HFFc6 (cell line): ENCODE measurements at places on chromosomes 16 and 17.

- no peak for DNase-seq
Observed at GRCh38 chr17:35468475-35468874, 19.9 kb upstream of the SLFN13 start.

GRCh38 chr16:3797473-3797872 is 80.1 kb upstream of the TRAP1 start:
- DNase-seq: no peak

GRCh38 chr16:50172195-50172922 is 19.3 kb downstream of the TENT4B start:
- no peak for DNase-seq

DNA sequence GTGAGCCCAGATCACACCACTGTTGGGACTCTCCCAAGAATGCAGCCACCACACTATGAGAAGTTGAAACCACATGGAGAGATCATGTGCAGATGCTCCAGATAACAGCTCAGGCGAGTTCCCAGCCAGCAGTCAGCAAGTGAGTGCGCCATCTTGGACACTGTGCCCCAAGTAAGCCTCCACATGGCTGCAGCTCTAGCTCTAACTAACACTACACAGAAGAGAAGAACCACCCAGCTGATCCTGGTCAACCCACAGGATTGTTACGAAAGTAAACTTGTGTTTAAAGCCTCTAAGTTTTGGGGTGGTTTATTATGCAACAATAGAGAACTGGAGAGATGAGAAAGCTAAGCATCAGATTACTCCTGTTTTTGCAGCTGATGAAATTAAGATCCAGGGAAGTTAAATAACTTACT is 25.8 kb downstream of the SLC38A7 start:
- DNase-seq: peak; percentile 6

- no peak for DNase-seq
Observed at GRCh38 chr16:88467541-88467944, 14.5 kb downstream of the ZFPM1 start.

- DNase-seq: no peak
Observed at GRCh38 chr16:80366023-80366422, 174.8 kb upstream of the DYNLRB2 start.

DNA sequence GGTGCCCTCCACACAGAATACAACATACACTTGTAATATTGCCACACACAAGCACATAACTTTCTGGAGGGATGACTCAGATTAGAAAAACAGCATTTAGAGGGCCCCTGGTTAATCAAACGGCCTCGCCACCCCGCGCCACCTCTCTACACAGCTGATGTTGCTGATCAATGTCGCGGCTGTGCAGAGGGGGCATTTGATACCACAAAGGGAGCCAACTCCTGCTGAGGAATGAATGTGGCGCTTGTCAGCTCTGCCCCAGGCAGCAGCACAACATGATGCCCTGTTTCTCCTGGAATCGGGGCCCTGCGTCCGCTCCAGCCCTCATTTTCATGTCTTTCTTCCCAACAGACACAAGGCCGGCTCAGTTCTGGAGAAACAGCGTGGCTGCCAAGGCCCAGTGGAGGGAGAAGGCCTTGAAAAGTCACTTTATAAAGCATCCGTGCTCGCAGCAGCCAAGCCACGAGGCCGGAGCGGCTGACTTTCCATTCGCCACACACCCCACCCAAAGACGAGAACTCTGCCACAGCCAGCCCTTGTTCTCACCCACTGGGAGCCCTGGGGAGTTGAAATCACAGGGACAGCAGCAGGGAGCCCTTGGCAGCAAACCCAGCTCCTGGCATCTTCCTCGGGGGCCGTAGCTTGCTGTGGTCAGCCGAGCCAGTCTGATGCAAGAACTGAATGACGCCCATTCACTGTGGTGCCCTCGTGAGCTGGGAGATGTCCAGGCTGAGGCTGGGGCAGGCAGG is 65.6 kb downstream of the XYLT1 start:
- peak; percentile 76 for DNase-seq

GRCh38 chr17:15091825-15092224 is 173.3 kb downstream of the PMP22 start:
- DNase-seq: no peak

DNA sequence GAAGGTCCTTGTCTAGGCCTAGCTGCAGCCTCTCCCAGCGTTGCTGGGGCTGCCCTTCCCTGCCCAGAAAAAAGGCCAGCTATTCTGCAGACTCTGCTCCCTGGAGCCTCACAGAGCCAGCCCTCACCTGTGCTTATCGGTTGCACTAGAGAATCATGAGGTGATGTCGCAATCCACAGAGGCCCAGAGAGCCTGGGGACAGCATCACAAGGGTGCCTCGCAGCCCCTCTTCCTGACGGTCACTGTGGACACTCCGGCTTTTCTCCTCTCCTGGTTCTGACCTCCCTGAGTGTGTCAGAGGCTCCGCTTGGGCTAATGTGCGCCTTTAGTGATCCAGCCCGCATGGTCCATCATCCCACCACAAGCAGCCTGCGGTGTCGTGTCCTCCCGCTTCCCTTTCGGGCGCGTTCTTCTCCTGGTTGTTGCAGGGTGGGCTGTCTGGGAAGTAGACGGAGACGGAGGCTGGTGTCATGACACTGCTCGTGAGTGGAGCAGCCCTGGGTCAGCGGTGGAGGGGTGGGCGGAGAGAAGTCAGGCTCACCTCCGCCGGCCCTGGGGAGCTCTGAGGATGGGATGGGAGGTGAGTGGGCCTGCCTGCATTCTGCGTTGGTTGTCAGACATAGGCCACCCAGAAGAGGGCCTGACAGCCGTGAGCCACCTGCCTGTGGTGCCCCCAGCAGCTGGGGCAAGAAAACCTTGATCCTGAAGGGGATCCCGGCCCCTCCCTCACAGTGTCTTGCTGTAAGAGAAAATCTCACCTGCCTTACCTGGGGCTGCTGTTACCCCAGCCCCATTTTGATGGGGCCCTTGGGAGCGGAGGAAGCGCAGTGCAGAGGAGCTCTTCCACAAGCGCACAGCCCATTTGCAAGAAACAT is 165.9 kb upstream of the CHMP6 start:
- DNase-seq: no peak

DNA sequence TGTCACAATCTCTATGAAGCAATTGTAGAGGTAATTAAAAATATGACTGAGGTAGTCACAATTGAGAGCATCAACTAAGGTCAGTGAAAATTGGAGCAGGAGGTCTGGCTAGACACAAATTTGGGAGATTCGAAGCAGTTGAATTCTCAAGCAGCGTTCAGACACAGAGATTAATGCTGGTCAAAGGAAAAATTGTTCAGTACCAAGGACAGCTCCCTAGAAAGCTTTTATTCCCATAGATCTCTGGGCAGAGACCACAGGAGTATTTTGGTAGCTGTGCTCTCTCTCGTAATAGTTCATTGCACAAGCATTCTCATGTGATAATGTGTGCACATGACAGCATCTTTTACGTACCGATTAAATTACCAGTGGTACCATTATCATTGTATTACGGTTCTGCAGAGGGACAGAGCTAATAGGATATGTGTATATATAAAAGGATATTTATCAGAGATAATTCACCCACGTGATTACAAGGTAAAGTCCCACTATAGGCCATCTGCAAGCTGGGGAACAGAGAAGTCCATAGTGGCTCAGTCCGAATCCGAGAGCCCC is 387.5 kb upstream of the HSBP1 start:
- peak; percentile 3 for DNase-seq

GRCh38 chr17:65147955-65148354 is 10.8 kb downstream of the RGS9 start:
- no peak for DNase-seq

- no peak for DNase-seq
Observed at GRCh38 chr16:86921289-86921688, 342.9 kb downstream of the FOXL1 start.

DNA sequence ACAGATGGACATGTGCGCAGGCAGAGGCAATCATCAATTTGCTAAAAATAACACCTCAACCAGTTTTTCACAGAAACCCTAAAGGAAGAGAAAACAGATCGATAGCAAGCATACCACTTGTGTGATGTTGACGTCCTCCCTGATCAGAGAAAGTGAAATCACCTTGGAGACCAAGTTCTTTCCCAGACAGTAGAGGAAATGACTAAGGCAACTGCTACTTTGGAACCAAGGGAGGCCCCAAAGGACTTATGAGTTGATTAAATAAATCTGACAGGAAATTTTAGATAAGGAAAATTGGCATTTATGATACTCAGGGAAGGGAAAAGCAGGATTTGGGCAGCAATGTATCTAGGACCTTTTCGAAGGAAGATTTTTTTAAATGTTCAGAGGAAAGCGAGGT is 267.1 kb upstream of the ASIC2 start:
- no peak for DNase-seq

DNA sequence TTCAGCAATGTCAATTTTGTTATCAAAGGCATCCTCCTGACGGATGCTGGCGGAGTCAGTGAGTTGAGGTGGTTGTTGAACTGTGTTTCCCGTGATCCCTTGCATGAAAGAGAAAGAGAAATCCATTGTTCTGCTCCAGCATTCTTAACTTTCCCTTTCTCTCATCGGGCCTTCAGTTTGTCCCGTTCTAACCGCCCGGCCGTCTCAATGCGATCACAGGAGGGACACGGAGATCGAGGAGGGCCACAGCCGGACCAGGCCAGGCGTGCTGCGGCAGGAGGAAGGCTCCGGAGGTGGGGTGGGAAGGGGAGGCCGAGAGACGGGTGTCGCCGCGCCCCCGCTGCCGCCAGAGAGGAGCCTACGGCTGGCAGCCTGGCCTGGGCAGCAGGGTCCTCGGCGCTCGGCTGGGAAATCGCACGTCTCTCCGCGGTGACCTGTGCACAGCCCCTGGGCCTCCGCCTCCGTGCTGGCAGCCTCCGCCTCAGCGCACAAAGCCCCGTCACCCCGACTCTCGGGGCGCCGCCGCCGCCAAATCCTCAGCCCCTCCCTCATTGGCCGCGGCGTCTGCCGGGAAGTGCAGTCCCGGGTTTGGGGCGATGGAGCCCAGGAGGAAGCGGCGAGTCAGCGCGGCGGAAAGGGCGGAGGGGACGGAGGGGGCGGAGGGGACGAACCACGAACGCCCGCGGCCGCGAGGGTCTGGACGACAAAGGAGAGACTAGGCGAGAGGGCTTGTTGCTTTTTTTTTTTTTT is 38.1 kb downstream of the SOST start:
- DNase-seq: peak; percentile 15

DNA sequence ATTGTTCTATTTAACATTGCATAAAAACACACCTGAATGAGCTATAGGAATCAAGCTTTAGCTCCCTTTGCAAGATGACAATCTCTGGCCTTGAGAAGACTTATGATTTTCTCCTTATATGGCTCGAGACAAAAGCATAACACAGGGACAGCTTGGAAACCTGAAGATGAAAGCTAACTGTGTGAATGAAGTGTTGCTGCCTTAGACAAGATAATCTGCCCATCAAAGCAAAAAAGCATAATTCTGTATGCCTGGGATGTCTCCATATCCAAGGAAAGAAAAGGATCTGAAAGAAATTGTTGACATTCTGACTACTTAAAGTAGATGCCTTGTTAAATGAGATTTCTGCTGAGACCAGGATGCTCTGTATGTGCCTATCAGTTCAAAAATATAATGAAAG is 526.7 kb upstream of the TOM1L1 start:
- no peak for DNase-seq

DNA sequence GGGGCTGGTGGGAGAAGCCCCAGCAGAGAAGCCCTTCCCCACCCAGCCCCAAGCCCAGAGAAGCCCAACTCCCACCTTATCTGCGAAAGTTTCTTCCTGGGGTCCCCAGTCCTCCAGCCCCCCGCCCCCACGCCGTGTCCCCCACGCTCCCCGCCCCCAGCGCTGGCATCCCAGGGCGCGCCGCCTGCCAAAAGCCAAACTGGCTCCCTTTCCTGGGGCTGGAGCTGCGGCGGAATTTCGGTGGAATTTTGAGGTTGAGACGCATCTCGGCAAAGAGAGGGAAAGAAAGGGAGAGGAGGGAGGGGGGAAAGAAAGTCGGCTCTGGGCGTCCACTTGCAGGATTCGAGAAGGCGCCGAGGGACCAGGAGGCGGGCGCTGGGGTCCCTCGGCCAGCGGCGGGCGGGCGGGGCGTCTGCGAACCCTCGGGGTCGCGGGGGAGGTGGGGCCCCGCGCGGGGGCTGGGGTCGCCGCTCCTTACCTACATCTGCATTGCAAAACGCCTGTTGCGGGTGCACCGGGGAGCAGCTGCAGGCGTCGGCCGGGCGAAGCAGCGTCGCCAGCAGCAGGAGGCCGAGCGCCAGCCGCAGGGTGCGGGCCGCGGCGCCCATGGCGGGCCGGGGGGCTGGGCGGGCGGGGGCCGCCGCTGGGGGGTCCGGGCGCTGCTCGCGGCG is 571 bp downstream of the TIMP2 start:
- DNase-seq: peak; percentile 15

GRCh38 chr17:77827039-77827438 is 131.5 kb upstream of the TNRC6C start:
- DNase-seq: no peak

DNA sequence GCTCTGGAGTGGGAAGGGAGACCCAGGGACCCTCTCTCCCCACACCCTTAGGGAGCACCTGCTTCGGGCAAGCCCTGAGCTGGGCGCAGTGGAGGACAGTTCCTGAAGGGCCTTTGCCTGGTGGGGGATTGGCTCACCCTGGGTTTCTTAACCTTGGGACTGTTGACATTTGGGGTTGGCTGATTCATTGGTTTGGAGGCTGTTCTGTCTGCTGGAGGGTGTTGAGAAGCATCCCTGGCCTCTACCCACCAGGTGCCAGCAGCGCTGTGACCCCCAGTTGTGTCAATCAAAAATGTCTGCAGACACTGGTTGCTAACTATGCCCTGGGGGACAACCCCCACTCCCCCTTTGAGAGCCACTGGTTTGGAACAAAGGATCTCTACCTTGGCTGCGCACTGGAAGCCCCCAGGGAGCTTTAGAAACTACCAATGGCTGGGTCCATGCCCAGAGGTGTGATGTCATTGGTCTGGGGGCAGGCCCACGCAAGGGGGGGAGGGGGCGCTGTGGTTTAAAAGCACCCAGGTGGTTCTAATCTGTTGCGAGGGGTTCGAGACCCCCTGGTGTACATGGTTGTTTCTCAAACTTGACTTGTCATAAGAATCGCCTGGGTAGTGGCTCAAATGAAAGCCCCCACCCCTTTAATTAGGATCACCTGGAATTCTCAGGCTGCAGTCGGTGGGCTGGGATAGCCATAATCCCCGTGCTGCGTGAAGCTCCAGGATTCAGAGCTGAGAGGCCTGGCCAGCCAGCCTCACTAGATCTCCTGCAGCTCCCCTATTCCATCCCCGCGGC is 151.9 kb upstream of the GSE1 start:
- DNase-seq: peak; percentile 45

GRCh38 chr17:81115749-81116464 is 49.4 kb upstream of the PVALEF start:
- DNase-seq: no peak

DNA sequence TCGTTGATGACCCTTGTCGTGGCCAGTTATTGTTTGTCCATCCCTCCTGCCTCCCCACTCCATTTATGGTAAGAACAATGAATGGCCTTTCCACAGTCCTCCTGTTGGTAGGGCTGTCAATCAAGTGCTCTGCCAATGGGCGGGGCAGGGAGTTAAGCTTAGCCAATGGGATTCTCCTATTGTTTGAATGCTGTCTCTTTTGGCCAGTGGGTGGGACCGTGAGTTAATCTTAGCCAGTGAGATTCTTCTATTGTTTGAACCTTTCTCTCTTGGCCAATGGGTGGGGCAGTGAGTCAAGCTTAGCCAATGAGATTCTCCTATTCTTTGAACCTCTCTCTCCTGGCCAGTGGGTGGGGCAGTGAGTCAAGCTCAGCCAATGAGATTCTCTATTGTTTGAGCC is 85.4 kb downstream of the IRX3 start:
- DNase-seq: no peak
